ENCODE measurements at places on chromosomes 5 and 9.

DNA sequence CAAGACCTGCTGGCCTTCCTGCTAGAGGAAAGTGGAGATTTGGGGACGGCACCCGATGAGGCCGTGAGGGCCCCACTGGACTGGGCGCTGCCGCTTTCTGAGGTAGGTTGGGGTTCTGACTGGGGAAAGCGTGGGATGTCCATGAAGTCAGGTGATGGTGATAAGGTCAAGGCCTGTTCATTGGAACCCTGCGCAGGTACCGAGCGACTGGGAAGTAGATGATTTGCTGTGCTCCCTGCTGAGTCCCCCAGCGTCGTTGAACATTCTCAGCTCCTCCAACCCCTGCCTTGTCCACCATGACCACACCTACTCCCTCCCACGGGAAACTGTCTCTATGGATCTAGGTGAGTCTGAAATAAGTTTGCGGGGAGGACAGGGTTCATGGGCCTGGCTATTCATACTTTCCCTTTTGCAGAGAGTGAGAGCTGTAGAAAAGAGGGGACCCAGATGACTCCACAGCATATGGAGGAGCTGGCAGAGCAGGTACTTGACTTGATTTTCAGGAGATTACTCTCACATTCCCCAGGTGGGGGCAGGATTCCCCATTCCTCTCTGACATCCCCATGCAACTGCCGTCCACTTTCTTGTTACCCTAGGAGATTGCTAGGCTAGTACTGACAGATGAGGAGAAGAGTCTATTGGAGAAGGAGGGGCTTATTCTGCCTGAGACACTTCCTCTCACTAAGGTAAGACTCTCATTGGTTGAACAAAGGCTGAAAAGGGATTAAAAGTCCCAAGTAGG is 505 bp downstream of the CREB3 start:
- DNase-seq = no peak

GRCh38 chr5:78888580-78889368 is 96.3 kb downstream of the ARSB start:
- no peak for DNase-seq

GRCh38 chr9:91646702-91647101 is 223.1 kb upstream of the NFIL3 start:
- no peak for DNase-seq

GRCh38 chr9:130316430-130316829 is 50.9 kb downstream of the HMCN2 start:
- DNase-seq = no peak

DNA sequence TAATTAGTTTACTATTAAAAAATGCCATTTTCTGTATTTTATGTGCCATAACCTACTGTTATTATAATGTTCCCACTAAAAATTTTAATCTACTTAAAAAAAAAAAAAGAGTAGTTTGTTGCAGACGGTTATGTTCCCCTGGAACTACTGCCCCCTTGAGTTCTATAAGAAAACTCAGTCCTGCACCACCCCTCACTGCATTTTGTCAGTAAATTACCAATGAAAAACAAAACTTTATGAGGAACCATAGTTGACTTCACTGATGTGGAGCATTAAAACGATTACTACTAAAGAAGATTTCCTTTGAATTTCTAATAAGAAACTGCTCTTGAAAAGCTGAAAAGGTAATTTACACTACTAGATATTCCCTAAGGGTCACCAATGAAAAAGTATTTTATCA is 288.7 kb downstream of the FBXL17 start:
- no peak for DNase-seq

DNA sequence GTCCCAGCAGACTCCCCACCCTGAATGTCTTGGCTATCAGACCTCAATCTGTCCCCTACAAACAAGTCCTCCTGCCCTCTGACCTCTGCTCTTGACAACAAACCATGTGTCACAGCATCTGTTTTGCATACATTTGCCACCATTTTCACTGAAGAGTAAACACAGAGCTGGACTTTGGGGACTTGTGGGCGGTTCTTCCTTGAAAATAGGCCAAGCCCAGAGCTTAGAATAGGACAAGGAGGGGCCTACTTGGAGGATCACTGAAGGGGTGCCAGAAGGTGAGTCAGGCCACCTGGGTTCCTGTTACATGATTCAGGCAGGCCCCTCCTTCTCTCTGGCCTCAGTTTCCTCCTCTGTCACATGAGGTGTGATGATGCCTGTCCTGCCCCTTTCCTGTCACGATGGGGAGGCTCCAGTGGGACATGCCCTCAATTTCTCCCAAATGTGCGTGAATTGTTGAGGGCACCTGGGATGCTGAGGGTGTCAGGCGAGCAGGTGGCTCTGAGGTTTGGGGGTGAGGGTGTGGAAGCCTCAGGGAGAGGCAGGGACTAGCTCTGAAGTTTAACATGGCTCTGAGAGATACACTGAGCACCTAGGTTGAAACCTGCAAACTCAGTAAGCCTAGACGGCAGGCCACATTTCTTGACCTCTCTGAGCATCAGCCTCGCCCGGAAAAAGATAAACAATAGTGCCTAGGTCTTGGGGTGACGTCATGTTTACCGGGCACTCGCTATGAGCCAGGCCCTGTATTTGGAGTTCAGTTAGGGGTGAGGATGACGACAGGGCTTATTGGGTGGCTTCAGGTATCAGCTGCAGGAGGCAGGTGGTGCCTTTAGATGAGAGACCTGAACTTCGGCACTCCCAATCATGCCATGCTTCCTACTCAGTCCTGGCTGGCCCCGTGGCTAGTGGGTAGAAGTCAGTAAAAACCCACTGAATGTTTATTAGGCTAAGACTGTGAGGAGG is 107.6 kb upstream of the PITX1 start:
- no peak for DNase-seq

DNA sequence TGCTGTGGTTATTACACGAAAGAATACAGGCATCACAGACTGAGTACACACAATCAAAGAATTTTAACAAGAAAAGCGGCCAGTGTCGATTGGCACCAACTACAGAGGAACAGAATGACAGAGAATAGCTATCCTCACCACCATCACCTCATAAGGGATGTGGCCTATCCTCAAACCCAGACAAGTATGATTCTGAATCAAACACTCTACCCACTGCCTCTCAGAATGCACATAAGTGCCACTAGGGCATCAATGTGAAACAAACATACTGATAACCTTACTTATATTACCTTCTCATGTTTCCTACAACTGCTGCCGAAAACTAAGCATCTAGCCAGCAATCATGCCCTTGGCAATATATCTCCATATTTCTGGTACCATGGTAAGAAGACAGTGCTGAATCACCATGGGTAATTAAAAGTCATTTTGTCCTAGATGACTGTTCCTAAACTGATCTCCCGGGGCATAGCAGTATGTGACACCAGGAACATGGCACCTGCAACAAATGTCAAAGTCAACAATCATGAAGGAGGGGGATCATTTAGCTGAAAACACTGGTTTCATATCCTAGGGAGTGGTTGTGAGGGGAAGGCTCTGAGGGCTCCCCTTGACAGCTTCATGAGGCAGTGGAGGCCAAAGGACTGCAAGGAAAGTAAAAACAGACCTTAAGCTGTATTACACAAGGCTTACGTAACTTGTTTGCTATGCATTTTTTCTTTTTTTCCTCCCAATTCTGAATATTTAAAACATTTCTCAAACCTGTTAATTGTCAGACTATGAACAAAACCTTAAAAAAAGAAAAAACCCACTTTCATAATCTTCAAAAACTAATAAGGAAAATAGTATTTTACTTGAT is 88.3 kb downstream of the LHFPL2 start:
- DNase-seq = no peak

GRCh38 chr9:16815079-16815478 is 55.4 kb downstream of the BNC2 start:
- no peak for DNase-seq

DNA sequence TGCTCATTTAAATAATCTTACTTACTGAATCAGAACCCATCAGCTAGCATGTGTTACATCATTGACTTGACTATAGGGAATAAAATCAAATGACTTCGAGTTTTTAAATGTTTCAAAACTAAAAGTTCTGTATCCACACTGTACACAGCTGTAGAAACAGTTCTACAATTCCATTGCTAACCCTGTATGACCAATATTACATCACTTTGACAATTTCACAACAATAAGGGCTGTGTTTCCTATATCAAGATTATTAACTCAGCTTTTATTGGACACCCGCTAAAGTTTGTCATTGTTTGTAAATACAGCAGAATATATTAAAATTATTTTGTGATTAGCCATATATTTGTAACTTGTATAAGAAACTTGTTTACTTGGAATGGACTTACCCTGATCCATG is 540.8 kb downstream of the PRELID2 start:
- DNase-seq = no peak

GRCh38 chr5:136108766-136109165 is 23.9 kb upstream of the SMAD5 start:
- no peak for DNase-seq

- no peak for DNase-seq
These were observed 36.6 kb upstream of the FBXL7 start for GRCh38 chr5:15463231-15463980.

DNA sequence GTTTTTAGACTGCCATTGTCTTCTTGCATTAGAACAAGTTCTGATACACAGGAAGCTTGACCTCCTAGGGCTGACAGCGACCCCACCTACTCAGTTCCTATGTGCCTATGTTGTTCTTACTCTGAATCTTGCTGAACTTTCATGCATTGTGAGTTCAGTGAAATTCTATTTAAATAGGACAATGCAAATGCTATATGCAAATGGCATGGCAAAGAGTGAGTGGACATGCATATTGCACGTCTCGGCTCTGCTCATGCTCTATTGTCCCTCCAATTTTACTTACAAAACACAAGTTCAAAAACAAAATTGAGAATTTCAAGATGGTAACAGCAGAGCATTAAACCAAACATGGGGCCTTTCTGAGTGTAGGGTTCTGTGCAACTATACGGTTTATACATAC is 5.3 kb upstream of the DCP2 start:
- DNase-seq = no peak

GRCh38 chr9:113581865-113582697 is 118.6 kb downstream of the RGS3 start:
- DNase-seq = peak; percentile 58

GRCh38 chr5:9466697-9467096 is 79.2 kb downstream of the SEMA5A start:
- DNase-seq = no peak

DNA sequence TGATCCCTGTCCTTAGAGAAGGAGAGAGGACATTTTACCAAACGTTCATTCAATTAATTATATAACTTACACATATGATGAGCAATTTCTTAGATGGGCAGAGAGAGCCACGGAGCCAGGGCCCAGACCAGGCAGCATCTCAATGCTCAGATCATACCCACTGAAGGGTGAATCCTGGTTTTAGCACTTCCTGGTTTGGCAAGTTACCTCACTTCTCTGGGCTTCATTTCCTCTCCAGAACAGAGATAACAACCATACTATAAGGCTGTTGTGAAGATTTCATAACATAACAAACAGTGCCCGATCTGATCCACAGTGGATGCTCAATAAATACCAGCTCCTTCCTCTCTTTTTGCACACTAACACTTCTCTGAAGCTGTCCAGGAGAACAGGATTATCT is 271.1 kb downstream of the DENND1A start:
- DNase-seq = no peak

- no peak for DNase-seq
These were observed 1095.9 kb downstream of the EFNA5 start for GRCh38 chr5:106574820-106575219.

GRCh38 chr9:21506626-21507482 is 24.7 kb upstream of the IFNE start:
- DNase-seq = no peak

- no peak for DNase-seq
These were observed 122.5 kb upstream of the ZNF618 start for GRCh38 chr9:113753398-113754119.

DNA sequence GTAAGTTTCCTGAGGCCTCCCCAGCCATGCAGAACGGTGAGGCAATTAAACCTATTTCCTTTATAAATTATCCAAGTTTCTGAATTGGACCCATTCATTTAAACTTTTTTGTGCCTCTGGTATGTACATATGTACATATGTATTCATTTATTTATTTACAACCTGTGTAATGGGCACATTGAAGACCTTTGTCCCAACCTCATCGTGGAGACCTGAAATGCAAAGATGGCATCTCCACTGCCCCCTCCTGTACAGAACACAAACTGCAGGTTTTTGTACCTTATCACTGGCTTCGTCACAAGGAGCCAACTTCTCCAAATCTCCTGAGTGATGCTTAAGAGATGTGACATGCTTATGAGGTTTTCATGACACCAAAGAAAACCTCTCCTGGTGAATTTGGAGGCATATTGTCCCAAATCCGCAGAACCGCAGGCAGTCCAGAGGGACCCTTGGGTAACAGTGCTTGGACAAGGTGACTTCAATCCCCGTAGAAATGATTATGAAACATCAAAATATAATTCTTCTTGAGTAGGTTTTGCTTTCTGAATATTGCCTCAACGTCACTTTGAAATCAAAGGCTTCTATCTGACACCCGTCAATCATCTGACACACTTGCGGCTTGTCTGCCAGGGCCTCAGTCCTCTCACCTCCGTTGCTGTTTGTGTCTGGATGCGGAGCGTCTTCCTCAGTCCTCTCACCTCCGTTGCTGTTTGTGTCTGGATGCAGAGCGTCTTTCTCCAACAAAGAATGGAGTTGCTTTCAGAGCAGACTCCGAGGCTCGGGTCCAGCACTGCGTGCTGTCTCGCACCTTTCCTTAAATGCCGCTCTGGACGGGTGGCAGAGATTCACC is 135.0 kb upstream of the IRX4 start:
- no peak for DNase-seq

GRCh38 chr5:152883066-152883775 is 478.1 kb upstream of the NMUR2 start:
- no peak for DNase-seq

GRCh38 chr9:138099803-138100598 is 222.4 kb downstream of the CACNA1B start:
- no peak for DNase-seq

DNA sequence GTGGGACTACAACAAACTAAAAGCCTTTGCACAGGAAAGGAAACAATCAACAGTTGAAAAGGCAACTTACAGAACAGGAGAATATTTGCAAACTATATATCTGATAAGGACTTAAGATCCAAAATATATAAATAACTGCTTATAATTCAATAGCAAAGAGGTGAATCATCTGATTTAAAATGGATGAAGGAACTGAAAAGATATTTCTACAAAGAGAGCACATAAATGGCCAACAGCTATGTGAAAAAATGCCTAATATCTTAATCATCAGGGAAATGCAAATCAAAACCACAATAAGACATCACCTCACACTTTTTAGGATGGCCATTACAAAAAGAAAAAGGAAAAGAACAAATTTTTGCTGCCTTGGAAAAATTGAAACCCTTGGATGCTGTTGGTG is 100.4 kb downstream of the LURAP1L start:
- no peak for DNase-seq

- DNase-seq = no peak
These were observed 80.0 kb downstream of the MAN2A1 start for GRCh38 chr5:109769597-109770291.

GRCh38 chr5:72441862-72442540 is 65.2 kb downstream of the ZNF366 start:
- DNase-seq = no peak

- DNase-seq = no peak
These were observed 7.8 kb downstream of the ATP10B start for GRCh38 chr5:160844177-160844576.

- no peak for DNase-seq
These were observed 2.1 kb downstream of the BTNL9 start for GRCh38 chr5:181042036-181042713.

Data from effector CD4-positive, alpha-beta T cell (primary cell).